HFF-Myc (cell line): ENCODE measurements at places on chromosomes 13 and 19.

- no peak for DNase-seq
Measured at GRCh38 chr13:75294110-75294509, 187.9 kb downstream of the TBC1D4 start.

- peak; percentile 96 for DNase-seq
Measured at GRCh38 chr13:28574617-28575142, 79.8 kb upstream of the FLT1 start.

GRCh38 chr13:46893798-46894560 lies 2.9 kb downstream of the HTR2A start:
- no peak for DNase-seq

- DNase-seq = no peak
Measured at GRCh38 chr13:20049558-20050473, 91.3 kb downstream of the ZMYM2 start.

- DNase-seq = no peak
Measured at GRCh38 chr19:1119475-1120217, 15.9 kb downstream of the GPX4 start.

GRCh38 chr13:97464561-97464960 lies 30.6 kb downstream of the RAP2A start:
- DNase-seq = no peak

GRCh38 chr19:2392366-2392765 lies 32.3 kb downstream of the TMPRSS9 start:
- no peak for DNase-seq

- DNase-seq = no peak
Measured at GRCh38 chr13:28534210-28534609, 39.3 kb upstream of the FLT1 start.

- no peak for DNase-seq
Measured at GRCh38 chr19:48868114-48868886, at the start of gene PLEKHA4. TSS of gene PLEKHA4 (minus strand) at chr19:48868617. CDS start at chr19:48867620, 997 bp downstream.

DNA sequence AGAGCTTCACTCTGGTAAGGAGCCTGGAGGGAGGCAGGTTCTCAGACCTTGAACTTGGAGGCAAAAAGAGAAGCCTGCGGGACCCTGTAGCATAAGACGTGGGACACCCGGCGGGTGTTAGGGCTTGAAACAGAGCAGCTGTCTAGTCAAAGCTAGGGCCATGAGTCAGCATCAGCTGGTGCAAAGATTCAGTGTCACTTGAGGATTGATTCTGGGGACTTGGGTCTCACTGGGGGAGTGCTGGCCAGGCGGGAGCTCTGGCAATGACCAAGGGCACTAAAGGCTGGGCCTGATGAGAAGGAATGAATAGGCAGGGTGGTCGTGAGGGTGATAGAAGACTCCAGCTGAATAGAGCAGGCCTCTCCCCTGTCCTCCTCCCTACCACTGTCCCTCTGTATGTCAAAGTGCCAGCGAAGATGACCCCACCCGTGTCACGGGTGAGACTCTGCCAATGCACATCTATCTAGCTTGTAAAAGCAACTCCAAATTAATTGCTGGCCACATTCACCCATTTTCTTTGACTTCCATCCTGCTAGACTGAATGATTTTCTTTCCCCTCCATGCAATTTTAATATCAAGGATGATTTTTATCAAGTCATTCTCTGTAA lies 97.1 kb downstream of the MBNL2 start:
- no peak for DNase-seq

GRCh38 chr19:19120308-19121231 lies 17.7 kb downstream of the TMEM161A start:
- no peak for DNase-seq

GRCh38 chr19:5268801-5269200 lies 71.8 kb downstream of the PTPRS start:
- no peak for DNase-seq

- DNase-seq = no peak
Measured at GRCh38 chr19:20660473-20661140, 764 bp downstream of the ZNF626 start.

- DNase-seq = no peak
Measured at GRCh38 chr19:48329167-48329891, 4.0 kb downstream of the EMP3 start.

GRCh38 chr13:80274643-80275042 lies 66.3 kb downstream of the SPRY2 start:
- no peak for DNase-seq

DNA sequence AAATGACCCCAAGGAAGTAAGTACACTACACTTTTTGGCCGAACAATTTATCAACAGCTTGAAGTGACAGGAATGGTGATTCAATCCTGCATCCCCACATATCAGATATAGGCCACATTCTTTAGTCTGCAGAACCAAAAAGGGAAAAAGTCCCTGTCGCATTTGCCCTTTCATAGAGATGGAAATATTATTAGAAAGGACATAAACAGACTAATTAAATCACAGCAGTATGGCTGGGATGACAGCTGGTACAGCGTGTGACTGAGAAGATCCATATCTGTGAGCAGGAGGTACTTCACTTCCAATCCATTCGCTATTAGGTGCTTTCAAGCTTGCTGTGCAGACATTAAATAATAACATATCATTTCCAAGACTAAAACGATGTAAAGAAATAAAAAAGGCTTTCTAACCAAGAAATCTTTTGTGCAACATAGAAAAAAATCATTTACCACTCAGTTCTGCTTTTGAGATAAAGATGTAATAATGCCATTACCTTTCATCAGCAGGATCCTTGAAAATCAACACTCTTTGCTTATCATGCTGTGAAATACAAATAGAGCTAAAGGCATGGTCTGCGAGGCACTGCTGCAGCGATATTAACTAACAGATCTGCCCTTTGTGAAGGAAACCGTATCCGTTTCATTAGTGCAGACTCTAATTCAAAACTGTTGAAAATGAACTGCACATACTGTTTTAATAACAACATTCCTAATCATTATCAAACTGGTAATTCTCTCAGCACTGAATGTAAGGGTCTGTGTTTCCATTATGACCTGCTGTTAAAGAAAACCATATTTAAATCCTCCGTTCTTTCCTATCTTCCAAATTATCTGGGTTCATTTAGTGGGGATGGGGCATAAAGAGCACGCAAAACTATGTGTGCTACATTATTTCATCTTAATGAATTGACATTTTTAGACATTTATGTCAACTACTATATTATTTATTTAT lies 245.6 kb downstream of the DACH1 start:
- DNase-seq = no peak

DNA sequence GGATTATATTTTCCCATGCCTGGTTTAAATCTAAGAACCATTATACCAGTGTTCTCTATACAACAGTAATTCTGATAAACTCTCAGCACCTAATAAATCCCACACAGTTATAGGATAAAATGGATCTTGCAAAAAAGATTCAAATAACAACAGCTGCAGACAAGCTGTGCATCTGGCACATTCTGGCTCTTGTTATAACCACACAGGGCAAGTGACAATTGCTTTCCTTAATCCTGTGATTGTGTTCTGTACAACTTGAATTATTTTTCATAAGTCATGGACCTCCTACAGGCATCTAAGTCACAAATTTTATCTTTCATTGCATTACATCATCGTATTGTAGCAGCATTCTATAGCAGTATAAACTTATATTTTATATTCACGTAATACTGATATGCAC lies 948.3 kb downstream of the SLITRK1 start:
- DNase-seq = no peak

DNA sequence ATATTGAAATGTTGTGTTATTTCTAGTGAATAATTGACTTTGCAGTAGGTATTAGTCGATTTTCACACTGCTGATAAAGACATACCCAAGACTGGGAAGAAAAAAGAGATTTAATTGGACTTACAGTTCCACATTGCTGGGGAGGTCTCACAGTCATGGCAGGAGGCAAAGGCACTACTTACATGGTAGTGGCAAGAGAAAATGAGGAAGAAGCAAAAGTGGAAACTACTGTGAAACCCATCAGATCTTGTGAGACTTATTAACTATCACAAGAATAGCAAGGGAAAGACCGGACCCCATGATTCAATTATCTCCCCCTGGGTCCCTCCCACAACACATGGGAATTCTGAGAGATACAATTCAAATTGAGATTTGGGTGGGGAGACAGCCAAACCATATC lies 9.9 kb upstream of the C5AR2 start:
- no peak for DNase-seq

DNA sequence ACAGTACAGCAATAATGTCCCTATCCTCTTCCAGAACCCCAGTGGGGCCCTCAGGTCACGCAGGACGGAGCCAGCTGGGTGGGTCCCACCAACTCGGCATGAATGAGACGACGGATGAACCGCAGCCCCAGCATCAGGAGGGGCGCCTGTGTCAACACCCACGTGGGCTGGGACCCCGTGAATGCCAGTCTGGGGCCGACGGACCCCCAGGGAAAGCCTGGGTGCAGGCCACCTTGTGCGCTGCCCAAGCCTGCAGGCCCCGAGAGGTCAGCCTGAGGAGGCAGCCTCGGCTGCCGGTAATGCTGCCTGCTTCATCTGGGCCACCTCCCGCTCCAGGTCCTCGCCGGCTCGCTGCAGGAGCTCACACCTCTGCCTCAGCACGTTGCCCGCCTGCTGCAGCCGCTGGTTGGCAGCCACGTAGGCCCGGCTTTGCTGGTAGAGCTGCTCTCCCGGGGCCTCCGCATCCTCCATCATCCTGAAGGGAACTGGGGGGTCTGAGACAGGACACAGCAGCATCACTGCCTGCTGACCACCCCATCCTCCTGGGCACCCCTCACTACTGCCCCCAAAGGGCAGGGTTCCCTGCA lies 4.2 kb downstream of the C19orf25 start:
- DNase-seq = no peak

GRCh38 chr19:58330458-58330857 lies 3.7 kb downstream of the ZSCAN22 start:
- no peak for DNase-seq

- DNase-seq = no peak
Measured at GRCh38 chr19:51901860-51902259, 3.0 kb downstream of the ZNF649 start.

DNA sequence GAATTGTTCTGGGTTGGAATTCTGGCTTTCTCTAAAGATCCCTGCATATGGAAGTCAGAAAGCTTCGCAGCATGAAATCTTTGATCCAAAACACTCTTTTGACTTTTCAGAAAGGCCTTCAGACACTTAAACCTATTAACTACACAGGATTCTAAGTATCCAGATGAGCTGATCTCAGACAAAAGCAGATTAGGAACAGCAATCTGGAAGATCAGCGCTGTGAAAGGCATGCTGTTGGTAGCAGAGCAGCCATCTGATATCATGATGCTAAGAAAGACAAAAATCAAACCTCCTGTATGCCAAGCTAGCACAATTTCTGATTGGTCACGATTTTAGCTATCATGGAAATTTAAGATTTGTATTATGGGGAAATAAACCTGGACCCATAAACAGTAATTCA lies 589.9 kb downstream of the GPC5 start:
- DNase-seq = no peak

DNA sequence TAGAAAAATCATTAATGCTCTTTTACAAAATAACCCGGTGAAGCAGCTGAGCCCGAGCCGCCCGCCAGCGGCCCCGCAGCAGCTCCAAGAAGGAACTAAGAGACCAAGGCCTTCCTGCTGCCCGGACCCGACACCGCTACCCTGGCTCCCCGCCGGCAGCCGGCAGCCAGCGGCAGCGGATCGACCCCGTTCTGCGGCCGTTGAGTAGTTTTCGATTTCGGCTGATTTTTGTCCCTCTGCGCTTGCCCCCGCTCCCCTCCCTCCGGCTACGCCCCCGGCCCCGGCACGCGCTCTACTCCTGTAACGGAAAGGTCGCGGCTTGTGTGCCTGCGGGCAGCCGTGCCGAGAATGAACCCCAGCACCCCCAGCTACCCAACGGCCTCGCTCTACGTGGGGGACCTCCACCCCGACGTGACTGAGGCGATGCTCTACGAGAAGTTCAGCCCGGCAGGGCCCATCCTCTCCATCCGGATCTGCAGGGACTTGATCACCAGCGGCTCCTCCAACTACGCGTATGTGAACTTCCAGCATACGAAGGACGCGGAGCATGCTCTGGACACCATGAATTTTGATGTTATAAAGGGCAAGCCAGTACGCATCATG lies at the start of gene PABPC3:
Gene PABPC3, plus strand, starts transcription at position 286 of the 603 bp plus-strand sequence. Its CDS starts 63 bp downstream, at position 349.
- DNase-seq = no peak
